HuH-7.5 (cell line): ENCODE measurements at places on chromosomes 1 and 21.

GRCh38 chr1:908661-909060 lies 15.1 kb upstream of the SAMD11 start:
- no peak for DNase-seq

- DNase-seq: no peak
Measured at GRCh38 chr1:41363591-41364320, 2.5 kb downstream of the FOXO6 start.

DNA sequence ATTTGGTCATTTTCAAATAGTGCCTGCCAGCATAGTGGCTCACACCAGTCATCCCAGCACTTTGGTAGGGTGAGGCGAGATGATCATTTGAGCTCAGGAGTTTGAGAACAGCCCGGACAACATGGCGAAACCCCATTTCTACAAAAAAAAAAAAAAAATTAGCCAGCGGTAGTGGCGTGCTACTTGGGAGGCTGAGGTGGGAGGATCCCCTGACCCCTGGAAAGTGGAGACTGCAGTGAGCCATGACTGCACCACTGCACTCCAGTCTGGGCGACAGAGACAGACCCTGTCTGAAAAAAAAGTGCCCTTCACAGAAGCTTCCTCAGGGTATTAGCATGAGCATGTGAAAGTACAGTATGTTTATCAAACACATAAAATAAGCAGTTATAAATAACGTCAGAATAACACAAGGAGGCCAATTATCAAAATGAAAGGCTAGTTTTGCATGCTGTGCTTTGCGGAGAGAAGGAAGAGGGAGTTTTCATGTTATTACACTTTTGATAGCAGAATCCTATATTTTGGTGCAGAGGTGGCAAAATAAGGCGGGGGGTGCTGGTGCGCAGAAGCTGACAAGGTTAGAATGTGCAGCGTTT lies 781 bp upstream of the METTL13 start:
- DNase-seq: no peak

- no peak for DNase-seq
Measured at GRCh38 chr1:171403393-171403792, 81.9 kb upstream of the PRRC2C start.

- no peak for DNase-seq
Measured at GRCh38 chr1:241592273-241592958, 47.8 kb downstream of the CHML start.

DNA sequence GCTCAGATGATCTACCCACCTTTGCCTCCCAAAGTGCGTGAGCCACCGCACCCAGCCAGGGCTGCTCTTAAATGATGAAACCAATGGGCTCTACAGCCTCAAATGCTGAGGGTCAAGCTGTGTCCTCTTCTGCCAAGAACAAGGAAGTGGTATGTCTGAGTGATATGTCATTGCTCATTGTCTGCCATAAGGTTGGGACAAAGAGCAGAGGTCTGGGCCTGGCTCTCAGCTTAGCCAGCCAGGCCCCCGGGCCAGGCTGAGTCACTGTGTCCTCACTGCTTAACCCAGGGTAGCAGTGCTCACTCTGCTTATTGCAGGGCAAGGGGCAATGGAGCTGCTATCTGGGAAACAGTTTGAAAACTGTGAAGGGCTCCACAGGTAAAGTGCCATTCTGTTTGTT lies 8.3 kb upstream of the ETS2 start:
- DNase-seq: peak; percentile 42

GRCh38 chr1:36175137-36176095 lies 19.5 kb downstream of the MAP7D1 start:
- DNase-seq: no peak

DNA sequence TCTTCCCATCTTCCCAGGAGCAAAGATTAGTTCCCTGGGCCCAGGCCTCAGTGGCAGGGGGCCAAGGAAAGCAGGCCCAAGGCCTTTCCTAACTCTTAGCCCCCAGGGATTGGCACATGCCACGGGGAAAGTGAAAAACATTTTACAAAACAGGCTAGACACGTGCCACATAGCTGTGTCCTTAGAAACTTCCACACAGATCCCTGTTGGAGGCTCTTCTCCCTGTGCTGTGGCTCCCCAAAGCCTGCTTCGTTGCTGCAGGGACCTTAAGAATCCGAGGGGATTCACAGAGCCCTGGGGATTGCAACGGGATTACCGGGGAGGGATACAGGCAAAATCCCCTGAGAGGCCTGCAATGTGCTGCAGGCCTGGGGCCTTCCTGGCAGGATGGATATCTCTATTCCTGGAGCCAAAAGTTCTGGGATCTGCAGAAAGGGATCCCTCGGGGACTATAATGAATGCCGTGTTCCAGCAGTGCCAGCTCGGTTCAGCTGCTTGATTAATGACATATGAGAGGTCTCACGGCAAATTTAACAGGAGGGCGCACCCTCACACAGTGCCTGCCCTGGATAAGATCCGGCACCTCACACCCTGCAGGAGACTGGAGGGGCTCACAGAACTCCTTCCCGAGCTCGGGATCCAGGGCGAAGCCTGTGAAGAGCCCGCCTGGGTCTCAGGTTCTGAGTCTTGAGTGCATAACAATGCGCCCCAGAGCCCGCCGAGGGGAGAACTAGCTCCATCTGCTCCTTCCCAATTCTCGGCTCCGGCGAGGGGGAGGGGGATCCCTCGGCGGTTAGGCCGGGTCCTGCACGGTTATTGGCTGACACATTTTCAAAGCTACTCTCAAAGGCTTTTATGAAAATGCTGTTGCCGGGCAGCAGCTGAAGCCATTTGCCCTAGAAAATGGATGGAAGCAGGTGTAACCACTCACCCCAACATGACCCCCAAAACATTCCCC lies 15.3 kb upstream of the RGS8 start:
- no peak for DNase-seq

DNA sequence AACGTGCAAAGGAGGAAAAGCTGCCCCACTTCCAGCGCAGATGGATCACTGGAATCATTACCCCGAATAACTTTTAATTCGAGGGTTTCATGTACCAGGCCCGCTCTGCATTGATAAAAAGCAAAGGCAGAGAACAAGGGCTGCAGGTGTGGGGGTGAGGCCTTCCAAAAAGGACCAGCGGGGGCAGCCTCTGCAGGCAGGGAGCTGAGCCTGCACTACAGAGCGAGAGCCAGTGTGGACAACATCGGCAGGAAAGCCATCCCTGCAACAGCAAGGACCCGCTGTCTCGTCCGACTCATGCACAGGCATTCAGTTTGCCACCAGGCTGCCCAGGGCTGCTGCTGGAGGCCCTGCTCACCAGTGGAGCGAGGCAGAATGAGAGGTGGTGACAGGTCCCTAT lies 27.1 kb upstream of the AJAP1 start:
- no peak for DNase-seq

GRCh38 chr1:184823080-184823479 lies 68.4 kb upstream of the EDEM3 start:
- no peak for DNase-seq

DNA sequence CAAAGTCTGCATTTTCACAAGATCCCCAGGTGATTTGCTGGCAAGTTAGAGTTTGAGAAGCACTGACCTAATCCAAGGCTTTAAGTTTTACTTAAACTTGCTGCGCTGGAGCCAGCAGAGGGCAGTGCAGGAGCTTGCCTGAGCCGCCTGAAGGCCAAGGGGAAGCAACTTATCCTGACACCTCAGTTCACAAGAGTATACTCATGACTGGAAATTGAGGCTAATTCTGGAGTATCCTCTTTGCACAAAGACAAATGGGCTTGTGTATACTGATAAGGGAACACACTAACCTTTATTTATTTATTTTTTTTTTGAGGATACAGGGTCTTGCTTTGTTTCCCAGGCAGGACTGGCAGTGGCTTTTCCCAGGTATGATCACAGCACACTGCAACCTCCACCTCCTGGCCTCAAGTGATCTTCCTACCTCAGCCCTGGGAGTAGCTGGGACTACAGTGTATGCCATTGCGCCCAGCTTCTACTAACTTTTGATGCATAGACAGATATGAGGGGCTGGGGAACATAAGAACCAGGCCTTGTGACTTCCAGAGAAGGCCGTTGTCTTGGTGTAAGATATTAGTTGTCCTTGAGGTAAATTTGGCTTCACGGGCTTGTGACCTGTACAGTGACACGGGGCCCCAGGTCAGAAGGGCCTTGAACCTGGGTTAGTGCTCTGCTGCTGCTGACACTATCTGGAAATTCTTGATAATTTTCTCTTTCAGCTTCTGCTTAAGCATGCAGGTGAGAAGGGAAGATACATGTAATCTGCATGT lies 29.0 kb upstream of the SLAMF1 start:
- DNase-seq: peak; percentile 12

- DNase-seq: no peak
Measured at GRCh38 chr1:229035054-229035747, 235.7 kb upstream of the RAB4A start.

DNA sequence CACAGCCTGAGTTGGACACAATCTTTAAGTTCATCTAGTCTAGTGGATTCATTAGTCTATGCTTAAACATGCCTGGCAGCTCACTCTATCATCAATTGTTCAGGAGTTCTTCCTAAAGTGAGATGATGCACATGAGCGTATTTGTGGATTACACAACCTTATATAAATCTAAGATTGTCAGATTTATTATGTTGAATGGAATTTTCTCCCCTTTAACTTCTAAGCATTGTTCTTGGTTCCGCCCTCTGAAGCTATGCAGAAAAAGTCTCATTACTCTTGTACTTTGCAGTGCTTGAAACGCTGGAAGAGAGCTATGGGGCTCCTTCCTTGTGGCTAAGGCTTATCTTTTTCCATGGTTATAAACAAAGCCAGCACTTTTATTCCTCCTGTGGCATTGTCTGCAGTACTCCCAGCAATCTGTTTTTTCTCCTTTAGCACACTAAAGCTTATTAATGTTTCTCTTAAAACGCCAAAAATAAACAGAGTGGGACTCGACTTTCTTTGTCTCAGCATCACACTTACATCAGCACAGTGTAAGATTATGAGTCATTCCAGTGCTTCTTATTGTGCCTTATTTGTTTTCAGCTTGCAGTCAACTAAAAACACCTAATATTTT lies 316.8 kb upstream of the CAMK1G start:
- no peak for DNase-seq

DNA sequence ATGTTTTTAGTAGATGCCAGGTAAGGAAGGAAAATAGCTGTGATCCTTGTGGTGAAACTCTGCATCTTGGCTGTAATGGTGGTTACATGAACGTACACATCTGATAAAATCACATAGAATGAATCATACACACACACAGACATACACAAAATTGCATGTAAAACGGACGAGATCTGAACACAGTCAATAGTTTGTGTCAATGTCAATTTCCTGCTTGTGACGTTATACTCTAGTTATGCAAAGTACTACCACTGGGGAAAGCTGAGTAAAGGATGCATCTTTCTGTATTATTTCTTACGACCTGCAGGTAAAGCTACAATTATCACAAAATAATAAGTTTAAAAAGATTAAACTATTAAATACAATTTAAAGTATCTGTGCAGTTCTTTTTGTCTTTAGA lies 493.7 kb upstream of the ZP4 start:
- no peak for DNase-seq

DNA sequence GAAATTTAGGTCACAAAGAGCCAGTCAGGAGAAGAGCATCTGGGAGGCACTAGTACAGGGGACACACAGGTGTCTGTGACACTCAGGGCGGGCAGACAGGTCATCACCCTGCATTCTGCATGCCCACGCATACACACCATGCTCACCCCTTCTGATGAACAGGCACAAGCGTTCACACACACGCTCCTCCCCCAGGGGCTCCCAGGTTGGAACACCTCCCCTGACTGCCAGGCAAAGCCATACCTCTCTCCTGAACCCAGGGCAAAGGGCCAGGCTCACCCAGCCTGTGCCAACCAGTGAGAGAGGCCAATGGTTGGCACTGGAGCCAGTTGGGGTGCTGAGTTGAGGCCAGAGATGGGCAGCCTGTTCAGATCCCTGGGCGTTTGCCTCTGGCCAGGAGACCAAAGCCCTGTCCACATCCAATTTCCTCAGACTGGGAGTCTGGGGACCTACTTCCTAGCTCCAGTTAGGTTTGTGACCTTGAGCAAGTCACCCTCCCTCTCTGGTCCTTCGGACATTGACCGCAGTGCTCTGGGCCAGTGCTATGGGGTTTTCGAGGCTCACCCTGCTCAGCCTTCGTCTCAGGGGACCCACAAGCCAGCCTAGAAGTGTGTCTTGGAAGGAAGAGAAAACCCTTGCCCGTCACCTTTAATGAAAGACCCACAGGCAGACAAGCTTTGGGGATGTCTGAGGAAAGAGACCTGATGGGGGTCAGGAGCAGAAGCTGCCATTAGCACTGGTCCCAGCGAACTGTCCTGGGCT lies 5.8 kb upstream of the LAD1 start:
- DNase-seq: no peak

- no peak for DNase-seq
Measured at GRCh38 chr1:2432441-2432844, 20.1 kb upstream of the PEX10 start.

- no peak for DNase-seq
Measured at GRCh38 chr21:33198346-33199099, 31.2 kb upstream of the IFNAR2 start.

- DNase-seq: peak; percentile 19
Measured at GRCh38 chr1:169427081-169427641, at the start of gene CCDC181. CCDC181 (minus strand) TSS chr1:169427474; CDS start chr1:169424927, 2,547 bp downstream.

DNA sequence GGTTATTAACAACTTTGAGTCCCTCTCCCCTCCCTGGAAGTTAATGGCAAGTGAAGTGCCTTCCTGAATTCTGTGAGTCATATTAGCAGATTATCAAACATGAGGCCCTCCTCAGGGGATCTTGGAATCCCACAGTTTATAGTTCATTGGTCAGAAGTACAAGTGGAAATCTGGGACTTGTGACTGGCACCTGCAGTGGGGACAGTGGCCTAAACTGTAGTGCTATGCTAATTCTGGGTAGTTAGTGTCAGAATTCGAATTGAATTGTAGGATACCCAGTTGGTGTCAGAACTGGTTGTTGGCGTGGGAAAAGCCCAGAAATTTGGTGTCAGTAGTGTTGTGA lies 26.2 kb downstream of the ZYG11B start:
- DNase-seq: no peak

DNA sequence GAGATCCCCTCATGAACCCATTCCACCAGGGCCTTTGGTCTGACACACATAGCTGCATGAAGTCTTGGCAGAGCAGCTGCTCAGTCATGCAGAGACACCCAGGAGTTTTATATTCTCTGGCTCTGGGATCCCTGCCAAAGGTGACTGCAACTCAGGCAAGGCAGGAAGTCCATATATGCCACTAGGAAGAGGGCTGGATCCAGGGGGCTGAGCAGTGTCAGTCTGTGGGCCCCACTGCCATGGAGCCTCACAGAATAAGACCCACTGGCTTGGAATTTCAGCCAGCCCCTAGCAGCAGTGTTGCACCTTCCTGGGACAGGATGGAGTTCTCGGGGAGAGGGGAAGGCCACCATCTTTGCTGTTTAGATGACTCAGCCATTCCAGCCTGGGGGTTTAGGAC lies 199.7 kb downstream of the TBX15 start:
- no peak for DNase-seq

GRCh38 chr1:184598403-184599193 lies 156.1 kb downstream of the EDEM3 start:
- no peak for DNase-seq
